HAP-1 (cell line): ENCODE measurements at places on chromosomes 3 and 15.

- DNase-seq, result peak; percentile 65
Observed at GRCh38 chr3:83928391-83928790, 1030.4 kb upstream of the CADM2 start.

GRCh38 chr15:48898032-48898431 lies 20.1 kb downstream of the EID1 start:
- DNase-seq, result no peak

DNA sequence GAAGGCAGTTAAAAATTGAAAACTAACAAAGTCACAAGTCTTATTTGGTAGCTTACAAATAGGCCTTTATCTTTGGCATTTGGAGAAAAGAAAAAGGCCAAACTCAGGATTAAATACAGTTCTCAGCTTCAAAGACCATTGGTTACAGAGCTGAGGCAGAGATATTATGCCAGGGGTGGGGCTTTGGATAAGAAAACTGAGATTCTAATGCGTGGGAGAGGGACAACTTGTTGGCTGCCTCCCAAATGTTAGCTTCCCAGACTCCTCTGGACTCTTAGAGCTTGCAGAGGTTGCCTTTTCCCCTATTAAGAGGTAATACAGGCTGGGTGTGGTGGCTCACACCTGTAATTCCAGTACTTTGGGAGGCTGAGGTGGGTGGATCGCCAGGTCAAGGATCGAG lies 231.8 kb downstream of the SQOR start:
- no peak for DNase-seq

- DNase-seq, result no peak
Observed at GRCh38 chr3:197694251-197694650, 42.5 kb downstream of the RUBCN start.

DNA sequence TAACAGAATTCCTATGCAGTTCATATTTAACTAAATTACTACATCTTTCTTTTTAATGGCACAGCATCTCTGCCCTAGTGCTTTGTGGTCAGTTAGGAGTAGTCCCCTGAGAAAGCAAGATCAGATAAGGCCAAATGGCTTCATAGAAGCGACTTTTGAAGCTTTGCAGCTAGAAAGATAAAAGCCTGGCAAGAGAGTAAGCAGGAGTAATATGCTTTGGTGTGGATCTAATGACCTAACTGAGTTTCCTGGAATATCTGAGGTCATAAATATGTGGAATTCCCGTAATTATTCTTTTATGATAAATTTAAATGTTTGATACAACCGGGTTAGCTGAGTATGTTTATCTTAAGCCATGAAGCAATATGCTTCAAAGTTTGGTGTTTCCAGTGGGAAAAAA lies 374.9 kb upstream of the LRRC3B start:
- no peak for DNase-seq
